GM13977 (cell line): ENCODE measurements at places on chromosomes 5 and 9.

GRCh38 chr5:169413416-169413815, 112.5 kb upstream of the SLIT3 start:
- DNase-seq, result no peak

DNA sequence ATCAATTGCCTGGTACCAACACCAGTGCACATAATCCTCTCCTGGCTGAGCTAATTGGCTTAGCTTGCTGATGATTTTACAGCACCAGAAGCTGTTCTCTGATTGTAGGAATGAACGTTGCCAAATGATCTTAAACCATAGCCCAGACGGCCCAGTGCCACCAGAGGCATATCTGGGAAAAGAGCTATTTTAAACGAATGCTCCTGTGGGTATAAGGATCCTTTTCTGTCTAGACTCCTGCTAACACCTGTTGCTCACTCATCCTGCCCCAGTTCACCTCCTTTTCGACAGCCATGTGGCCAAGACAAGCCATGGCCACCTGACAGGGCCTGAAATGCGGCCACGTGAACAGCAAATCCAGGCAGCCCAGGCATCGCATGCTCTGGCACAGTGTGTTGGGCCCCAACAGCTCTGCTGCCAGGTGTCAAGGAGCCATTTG, 289.9 kb upstream of the SLC30A5 start:
- DNase-seq, result no peak

DNA sequence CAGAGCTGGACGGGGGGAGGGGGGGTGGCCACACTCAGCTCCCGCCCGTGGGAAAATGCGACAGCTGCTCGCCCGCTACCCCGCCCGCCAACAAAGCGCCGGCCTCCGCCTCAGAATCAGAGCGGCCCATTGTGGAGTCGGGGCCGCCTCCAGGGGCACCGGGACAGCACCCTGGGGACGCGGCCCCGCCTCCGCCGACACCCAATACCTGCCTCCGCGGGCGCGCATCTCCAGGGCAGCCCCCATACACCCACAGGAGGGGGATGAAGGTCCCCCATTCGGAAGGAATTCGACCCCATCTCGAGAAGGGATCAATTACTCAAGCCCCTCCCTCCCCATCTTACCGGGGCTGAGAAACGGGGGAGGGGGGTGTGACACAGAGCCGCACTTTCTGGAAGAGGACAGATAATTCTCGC, 1.3 kb downstream of the NOTCH1 start:
- DNase-seq, result peak; percentile 86

- no peak for DNase-seq
Measured at GRCh38 chr9:84947412-84947972, 278.0 kb downstream of the NTRK2 start.

DNA sequence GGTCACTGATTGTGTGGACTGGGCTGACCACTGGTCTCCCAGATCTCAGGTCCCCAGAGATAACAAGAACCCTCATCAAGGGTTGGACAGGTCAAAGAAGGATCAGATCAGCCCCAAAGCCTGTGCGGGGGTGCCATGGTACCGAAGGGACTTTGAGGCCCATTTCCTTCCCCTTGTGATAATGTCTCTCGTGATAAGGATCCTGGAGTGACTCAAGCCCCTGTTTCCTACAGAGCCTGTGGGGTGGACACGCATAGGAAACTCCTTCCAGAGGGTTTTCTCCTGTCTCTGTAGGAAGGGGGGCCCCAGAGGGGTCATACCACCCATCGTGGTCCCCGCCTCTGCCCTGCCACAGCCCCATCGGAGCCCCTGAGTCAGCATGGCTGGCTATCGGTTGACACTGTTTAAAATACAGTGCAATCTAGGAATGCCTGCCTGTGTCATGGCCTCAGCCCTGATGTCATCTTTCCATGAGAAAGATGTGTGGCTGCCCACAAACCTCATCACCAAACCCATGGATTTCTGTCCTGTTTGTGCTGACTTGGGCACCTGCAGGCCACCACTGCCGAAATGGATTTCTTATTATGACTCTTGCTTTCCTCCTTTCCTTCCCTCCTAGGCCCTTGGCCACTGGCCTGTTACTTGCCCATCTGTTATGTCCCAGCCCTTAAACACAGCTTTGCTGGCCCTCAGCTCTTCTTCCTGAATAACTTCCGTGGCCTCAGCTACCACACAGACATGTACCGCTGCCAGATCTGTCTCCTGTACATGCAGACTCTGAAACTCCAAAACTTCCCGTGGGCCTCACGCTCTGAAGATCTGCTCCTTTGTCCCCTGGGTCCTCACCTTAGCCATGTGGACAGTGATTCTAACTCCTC, 2.9 kb upstream of the CSF2 start:
- DNase-seq, result no peak
